ENCODE measurements at places on chromosomes 4 and X. TPM values are rescaled to one million over a fixed set of nuclear protein-coding genes. Genes with fewer than 3 reads are reported as not detected.

Gene MSX1
- total RNA-seq = 2.9 TPM

Gene COL25A1
- 1.4 TPM for total RNA-seq

Gene CXorf66
- not detected for total RNA-seq

Gene AVPR2
- total RNA-seq = not detected

- H3K27me3 ChIP-seq = no peaks in the 10 kb centered on the region
- peak; percentile 8 for DNase-seq
- H3K4me3 ChIP-seq = no peak overlapping the region
Measured at GRCh38 chr4:11623726-11624037, 195.0 kb upstream of the HS3ST1 start.

- H3K36me3 ChIP-seq = no peaks in the 10 kb centered on the region
- no peak overlapping the region for H3K27ac ChIP-seq
- no peak for DNase-seq
- H3K27me3 ChIP-seq = no peaks in the 10 kb centered on the region
- no peaks in the 10 kb centered on the region for H3K4me1 ChIP-seq
Measured at GRCh38 chrX:42128020-42128419, 204.7 kb upstream of the CASK start.

GRCh38 chr4:185640811-185641675, 105.7 kb upstream of the PDLIM3 start:
- peak; percentile 88 for DNase-seq
- no peaks in the 10 kb centered on the region for H3K27me3 ChIP-seq
- H3K4me3 ChIP-seq = no peak overlapping the region
- no peaks in the 10 kb centered on the region for H3K4me1 ChIP-seq

DNA sequence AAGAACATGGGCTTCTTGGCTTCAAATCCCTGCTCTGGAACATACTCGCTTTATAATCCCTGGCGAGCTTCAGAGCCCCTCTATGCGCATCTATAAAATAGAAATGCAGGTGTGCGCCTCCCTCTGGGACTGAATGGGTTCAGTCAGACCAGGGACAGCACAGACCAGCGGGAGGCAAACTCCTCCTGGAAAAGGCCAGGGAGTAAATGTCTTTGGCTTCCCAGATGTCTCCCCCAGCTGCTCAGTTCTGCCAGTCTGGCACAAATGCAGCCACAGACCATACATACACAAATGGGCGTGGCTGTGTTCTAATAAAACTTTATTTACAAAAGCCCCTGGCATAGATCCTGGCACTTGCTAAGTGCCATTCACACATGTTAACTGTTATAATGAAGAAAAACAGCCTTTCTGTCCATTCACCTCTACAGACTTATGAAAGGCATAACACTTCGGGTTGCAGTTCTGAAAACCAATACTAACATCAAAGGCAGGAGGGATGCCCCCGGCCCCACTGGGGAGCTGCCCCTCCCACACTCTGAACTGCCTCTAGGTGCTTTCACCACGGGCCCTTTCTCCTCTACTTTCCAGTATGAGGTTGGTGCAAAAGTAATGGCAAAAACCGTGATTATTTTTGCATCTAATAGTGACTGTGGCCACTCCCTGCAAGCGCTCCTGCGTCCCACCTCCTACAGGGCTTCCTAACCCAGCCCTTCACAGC, 4.6 kb downstream of the JAKMIP1 start:
- H3K27ac ChIP-seq = no peak overlapping the region
- H3K4me1 ChIP-seq = no peaks in the 10 kb centered on the region
- H3K4me3 ChIP-seq = no peak overlapping the region
- H3K27me3 ChIP-seq = peaks cover 14% of the 10 kb centered on the region

- H3K27me3 ChIP-seq = no peaks in the 10 kb centered on the region
- peak; percentile 82 for DNase-seq
- H3K27ac ChIP-seq = no peak overlapping the region
- H3K4me1 ChIP-seq = peaks cover 6% of the 10 kb centered on the region
- no peak overlapping the region for H3K4me3 ChIP-seq
- H3K36me3 ChIP-seq = peaks cover 12% of the 10 kb centered on the region
Measured at GRCh38 chr4:850323-850945, 24.5 kb upstream of the CPLX1 start.

GRCh38 chr4:37891260-37892159, 626 bp downstream of the TBC1D1 start:
- no peak for DNase-seq
- H3K36me3 ChIP-seq = no peaks in the 10 kb centered on the region
- peaks cover 8% of the 10 kb centered on the region for H3K4me1 ChIP-seq
- H3K27ac ChIP-seq = no peak overlapping the region
- peaks cover 20% of the 10 kb centered on the region for H3K27me3 ChIP-seq
- peak overlapping the region; percentile 81 for H3K4me3 ChIP-seq
